ENCODE measurements at places on chromosomes 12 and 14.

GRCh38 chr14:34007902-34008301 is 57.0 kb upstream of the EGLN3 start:
- no peak for DNase-seq

DNA sequence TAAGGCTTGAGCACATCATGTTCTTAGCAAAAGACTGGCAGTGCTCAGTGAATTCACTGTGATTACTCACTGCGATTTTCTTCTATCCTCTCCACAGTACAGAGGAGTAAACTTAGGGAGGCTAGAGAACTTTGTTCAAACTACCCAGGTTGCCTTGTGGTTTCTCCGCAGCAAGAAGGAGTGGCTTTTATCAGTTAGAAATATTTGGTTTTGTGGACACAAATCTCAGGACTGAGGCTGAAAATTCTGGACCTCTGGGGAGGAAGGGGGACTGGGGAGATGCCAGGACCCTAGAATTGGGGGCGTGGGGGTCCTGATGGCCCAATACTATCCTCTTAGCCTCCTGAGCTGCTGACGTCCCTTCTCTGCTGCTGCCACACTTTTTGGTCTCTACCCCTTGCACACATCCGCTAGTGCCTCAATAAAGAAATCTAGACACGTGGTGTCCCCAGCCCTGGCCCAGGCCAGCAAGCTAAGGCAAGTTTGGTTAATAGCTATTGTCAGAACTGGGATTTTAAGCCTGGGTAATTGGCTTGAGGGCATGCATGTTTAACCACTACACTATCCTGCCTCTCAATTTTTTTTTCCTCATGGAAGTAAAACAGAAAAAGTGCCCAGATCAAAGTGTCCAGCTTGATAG is 842 bp downstream of the OAS2 start:
- no peak for DNase-seq

DNA sequence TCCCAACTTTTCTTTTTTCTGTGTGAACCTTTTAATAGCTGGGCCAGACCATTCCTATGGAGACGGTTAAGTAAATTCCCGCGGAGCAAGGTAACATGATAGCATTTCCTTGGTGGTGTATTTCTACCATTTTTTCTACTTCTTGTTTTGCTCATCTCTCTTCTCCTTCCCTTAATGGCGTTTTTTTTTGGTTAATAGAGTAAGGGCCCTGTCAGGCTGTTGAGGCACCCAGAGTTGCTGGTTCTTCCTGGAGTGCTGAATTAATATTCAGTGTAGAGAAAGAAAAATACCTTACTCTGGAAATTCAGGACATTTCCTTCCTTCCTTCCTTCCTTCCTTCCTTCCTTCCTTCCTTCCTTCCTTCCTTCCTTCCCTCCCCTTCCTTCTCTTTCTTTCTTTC is 137.6 kb downstream of the KTN1 start:
- no peak for DNase-seq

DNA sequence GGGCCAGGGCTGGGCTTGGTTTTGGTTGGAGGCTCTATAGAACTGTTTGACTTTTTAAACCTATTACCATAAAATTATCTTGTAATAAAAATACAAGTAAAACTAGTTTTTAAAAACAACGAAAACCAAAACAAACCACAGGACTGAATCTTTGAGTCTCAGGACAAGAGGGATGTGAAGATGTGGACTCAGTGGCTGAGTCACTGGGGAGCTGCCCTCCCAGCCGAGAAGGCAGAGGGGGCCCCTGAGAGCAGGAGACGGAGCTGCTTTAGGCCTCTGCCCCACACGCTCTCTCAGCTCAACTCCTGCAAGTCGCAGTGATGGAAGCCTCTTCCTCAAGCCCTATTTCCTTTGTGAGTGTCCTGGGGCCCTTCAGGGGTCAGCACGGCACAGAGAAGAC is 59.0 kb downstream of the CDC42BPB start:
- DNase-seq, result no peak

DNA sequence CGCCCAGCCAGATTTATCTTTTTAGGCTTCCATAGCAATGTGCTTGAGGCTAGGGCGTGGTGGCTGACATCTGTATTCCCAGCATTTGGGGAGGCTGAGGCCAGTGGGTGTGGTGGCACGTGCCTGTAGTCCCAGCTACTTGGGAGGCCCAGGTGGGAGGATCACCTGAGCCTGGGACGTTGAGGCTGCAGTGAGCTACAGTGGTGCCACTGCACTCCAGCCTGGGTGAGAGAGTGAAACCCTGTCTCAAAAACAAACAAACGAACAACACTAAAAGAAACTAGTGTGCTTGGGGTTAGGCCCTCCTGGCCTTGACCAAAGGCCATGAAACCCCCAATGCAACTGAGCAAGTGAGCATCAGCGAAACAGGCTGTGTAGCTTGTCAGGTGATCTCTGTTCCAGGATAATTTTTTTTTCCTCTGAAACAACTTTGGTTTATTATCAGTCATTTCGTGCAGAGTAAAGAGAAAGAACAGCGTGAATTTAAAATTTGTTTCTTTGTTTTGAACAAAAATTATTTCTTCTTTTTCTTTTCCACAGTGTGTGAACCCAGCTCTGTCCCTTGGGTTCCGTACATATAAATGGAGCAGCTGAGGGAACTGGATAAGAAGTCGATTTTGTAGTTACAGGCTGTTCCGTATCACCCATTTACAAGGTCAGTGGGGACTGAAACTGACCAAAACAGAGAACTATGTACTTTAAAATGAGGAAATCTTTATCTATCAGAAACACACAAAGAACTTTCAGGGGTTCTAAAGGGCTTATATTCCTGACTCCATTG is 8.8 kb upstream of the TUBA1C start:
- no peak for DNase-seq

DNA sequence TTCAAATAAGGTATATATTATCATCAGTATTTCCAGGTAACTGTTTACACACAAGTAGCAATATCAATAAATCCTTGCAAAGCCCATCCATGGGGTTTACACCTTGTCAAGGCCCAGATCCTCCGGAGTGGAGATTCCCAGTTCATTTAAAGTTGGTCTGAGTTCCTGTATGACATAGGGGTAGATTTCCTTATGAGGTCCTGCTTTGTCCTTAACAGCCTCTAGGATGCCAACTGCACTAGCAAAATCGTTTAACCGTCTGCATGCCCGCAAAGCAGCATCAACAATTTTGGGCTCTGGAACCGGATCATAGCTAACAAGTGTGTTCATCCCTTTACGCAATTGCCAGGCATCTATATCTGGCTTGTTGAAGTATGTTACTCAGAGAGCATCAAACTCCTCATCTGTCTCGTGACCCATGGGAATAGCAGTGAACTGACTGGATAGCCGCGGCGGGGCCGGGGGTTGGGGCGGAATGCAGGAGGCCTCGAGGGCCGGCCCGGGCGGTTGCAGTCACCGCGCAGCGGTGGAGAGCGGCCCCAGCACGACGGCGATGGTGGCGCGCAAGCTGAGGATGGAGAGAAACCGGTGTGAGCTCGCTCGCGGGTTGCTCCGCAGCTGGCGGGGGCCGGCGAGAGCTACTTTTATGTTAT is 30.6 kb upstream of the FBXO34 start:
- no peak for DNase-seq

All from GOT3 (cell line).